GM12865 (cell line): ENCODE measurements at places on chromosomes 2 and 18.
A peak's percentile ranks its signal among the peaks of the same experiment; 100 is the strongest.

DNA sequence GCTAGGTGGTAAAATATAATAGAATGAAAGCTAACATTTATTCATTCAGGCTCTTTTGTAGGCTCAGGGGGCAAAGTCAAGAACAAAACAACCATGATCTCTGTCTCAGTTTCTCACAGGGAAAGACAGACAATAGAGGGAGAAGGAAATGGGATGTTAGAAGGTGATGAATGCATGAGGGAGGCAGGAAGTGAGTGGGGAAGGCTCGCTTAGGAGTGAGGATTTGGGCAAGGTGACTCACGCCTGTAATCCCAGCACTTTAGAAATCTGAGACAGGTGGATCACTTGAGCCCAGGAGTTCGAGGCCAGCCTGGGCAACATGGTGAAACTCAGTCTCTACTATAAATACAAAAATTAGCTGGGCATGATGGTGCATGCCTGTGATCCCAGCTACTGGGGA is 88.4 kb downstream of the CTIF start:
- no peak for DNase-seq

GRCh38 chr2:88669482-88670214 is 21.8 kb upstream of the RPIA start:
- DNase-seq, result peak; percentile 72

GRCh38 chr18:37138456-37138855 is 309.5 kb downstream of the KIAA1328 start:
- DNase-seq, result no peak

- peak; percentile 48 for DNase-seq
These were observed 3.5 kb upstream of the FAM124B start for GRCh38 chr2:224405412-224405811.

DNA sequence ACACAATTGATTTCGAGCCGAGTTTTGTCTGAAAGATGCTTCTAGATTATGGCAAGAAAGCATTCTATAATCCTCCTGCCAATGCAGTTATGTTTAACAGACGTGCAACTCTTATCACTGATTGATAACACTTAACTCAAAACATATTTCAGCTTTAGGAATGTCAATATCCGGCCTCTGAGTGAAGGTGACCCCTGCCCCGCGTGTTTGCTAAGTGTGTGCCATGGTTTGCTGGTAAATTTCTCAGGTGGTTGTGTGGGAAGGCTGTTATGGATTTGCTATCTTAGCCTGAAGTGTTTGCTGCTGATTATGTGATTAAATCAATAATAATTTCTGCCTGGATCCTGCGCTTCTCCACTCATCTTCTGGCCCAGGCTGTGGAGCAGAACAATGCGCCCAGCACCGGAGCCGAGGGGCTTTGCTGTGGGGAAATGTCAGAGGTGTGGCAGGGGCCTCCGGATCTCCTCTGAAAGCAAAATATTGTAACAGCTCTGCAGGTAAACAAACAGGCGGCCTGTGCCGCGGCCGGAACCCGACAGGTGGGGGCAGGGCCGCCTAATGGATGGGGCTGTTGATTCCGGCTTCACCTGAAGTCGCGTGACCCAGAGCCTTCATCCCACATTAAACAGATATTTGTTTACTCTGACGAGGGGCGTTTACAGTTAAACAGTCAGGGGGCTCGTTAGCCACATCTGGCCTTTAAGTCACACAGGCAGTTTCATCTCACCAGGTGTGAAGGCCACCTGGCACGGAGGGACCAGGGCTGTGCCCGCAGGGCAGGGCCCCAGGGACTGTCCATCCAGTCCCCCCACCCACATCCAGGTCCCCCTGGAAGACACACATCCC is 210.7 kb upstream of the SALL3 start:
- no peak for DNase-seq

DNA sequence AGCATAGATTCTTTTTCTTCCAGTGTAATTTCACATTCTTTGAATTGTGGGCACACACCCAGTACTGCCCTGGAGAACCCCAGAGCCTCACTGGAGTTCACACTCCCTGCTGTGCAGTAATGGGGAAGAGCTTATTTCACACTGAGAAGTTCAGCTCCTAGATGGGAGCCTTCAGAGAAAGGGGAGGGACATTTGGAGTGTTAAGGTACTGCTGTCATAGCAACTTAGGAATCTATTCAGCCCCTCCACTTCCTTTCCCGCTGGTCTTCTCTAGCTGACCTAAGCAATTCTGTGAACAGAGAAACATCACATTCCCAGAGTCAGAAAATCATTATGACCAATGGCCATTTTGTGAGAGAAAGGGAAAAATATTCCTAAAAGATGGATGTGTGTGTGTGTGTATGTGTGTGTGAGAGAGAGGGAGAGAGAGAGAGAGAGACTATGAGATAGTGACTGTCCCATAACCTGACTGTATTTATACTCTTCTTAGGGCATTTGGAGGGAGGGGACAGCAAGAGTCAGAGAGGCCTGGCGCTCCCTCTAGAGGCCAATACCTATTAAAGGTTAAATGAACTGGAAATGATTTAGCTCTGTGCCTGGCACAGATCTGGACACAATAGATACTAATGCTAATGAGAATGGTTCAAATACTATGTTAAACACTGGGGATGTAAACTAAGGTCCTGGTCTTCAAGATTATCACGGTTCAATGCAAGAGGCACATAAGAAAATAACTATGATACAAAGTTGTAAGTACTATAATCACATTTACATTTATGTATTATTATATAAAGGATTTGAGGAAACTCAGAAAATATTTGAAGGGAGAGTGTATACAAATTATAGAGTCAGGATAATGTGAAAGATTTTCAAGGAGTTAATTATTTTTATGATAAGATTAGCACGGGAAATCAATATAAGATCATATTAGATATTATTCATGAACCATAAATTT is 41.5 kb upstream of the RPE start:
- peak; percentile 62 for DNase-seq

- DNase-seq, result no peak
These were observed 151.2 kb upstream of the HS6ST1 start for GRCh38 chr2:128469875-128470274.

DNA sequence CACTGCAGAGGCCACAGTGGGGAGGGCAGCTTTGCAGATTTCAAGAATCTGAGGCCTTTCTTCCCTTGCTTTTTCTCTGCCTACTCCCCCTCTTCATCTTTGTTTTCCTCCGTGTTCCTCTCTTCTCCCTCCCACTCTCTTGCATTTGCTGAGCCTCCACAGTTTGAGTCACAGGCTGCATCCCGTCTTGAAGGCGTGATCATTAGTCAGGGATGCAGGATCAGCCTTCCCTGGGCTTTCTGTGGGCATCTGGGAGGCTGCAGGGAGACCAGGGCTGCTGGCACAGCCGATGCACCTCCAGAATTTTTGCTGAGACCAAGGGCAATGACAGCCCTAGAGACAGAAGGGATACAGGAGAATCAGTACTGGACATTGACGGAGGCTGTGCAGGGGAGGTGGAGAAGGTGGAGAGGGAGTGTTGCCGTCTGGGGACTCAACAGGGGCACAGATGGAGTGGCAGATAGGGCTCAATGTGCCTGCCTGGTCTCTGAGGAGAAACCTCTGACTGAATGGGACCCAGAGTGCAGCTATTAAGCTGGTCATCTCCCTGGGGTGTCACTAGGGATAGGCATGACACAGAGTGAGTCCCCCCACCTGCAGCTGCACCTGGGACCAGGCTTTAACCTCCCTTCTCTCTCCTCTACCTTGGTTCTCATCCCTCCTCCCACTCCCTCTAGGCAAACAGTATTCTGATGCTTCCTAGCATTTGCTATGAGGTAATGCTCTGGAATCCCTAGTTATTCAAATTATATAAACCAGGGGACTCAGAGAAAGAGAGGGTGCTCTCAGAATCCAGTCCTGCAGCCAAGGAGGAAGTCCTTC is 29.0 kb upstream of the DNAJC27 start:
- DNase-seq, result no peak

GRCh38 chr2:178704876-178705275 is 102.3 kb downstream of the TTN start:
- DNase-seq, result no peak

GRCh38 chr2:1129982-1130381 is 179.3 kb downstream of the SNTG2 start:
- no peak for DNase-seq

DNA sequence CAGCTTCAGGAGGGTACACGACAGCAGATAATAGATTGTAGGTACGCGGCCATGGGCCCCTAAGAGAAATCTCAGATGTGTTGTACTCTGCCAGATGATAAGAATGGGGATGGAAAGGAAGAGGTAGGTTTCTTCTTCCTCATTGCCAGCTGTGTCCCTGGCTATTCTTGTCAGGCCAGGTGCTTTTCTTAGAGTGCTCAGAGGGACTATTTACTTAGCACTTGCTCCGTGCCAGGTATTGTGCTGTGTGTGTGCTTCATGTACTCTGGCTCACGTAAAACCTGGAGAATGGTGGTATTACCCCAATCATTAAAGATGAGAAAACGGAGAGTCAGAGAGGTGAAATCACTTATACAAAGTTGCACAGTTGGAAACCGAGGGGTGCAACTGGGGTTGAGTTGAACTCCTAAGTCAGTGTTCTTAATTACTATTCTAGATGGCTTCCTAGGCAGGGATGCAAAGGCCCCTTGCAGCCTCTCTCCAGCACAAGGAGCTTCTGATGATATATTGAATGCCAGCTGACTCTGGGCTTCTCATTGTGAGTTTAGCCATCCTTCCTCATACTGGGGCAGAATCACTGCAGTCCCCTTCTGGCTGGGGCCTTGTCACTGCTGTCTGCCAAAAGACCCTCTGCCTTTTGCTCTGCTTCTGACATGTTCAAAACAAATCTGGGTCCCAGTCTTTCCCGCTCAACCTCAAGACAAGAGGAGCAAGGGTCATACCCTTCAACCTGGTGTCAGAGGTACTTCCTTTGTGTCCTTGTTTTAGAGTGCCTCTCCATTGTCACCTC is 60.7 kb downstream of the LYPD1 start:
- DNase-seq, result no peak

DNA sequence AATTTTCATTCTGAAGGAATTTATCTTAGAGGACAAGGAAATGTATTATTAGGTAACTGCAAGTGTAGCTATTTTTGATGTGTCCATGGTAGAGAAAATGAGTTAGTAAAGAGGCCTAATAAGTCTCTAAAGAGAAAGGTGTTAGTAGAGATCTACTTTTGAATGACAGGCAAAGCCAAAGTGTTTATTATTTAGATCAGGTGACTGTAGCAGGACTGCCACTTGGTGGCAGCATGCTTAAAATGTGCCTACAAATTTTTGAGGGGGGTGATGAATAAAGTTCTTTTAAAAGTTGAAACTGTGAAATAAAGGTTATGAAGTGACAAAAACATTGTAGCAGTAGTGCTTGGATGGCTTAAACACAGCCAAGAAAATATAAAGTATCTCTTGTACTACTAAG is 421.5 kb upstream of the MEIS1 start:
- DNase-seq, result peak; percentile 2

DNA sequence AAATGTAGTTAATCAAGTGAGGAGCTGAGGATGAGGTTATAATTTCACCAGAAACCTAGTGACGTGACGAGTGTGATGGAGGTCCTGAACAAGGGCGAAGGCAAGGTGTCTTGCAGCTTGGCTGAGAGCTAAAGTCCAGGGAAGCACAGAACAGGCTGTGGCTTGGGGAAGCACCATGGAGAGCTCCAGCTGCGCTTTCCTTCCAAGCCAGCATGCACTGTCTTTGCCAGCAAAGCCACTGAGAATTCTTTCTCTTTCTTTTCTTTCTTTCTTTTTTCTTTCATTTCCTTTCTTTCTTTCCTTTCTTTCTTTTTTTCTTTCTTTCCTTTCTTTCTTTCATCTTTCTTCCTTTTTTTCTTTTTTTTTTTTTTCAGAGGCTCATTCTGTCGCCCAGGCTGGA is 239.3 kb downstream of the FBXO15 start:
- peak; percentile 4 for DNase-seq

DNA sequence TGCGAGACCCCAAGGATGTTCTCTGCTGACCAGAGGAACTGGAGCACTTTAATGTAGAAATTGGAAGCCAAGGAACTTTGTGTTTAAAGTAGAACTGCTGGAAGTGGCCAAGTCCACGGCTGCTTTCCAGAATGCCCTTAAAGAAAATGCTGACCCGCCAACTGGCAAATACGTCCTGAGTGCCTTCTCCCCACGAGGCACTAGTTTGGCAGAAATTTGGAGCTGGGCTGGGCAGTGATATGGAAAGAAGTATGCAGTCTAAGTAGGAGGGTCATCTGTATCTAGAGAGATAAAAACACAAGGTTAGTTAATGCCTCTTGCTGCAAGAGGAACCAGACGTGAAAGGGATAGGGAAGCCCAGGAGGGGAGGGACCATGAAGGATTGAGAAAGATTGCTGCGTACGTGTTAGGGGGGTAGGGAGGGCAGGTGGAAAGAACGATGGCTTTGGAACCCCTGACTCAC is 59.3 kb upstream of the RFX8 start:
- no peak for DNase-seq

- DNase-seq, result peak; percentile 86
These were observed 129.8 kb upstream of the CAB39 start for GRCh38 chr2:230582851-230583283.

GRCh38 chr18:54774981-54775665 is 53.2 kb upstream of the RAB27B start:
- no peak for DNase-seq

DNA sequence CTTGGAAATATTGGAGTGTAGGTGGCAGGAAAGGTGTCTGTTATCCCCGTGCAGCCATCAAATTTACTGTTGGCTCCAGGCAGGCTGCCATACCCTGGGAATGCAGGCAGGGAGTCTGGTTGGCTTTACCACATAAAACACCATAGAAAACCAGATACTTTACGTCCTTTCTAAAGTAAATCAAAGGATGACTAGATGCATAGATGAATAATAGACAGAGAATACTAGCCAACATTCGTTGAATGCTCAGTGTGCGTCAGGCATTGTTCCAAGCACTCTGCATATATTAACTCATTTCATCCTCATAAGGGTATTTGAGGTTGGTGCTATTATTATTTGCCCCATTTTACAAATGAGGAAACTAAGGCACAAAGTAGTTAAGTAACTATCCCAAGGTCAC is 65.2 kb downstream of the VSNL1 start:
- DNase-seq, result no peak

DNA sequence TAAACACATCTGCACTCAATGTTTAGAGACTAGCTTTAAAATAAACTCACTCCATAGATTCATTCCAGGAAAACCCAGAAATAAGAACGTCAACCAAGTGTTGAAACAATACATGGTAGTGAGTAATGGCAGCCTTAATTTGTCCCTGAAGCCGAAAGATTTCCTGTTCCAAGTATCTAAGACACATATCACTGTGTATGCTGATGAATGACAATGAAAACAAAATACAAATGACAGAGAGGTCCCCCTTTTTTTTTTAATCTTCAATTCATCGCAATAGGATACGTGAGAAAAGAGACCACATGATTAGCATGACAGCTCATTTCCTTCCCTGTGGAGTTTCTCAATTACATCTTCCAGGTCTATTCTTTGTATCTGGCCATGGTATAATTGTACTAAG is 160.5 kb upstream of the STK17B start:
- no peak for DNase-seq

DNA sequence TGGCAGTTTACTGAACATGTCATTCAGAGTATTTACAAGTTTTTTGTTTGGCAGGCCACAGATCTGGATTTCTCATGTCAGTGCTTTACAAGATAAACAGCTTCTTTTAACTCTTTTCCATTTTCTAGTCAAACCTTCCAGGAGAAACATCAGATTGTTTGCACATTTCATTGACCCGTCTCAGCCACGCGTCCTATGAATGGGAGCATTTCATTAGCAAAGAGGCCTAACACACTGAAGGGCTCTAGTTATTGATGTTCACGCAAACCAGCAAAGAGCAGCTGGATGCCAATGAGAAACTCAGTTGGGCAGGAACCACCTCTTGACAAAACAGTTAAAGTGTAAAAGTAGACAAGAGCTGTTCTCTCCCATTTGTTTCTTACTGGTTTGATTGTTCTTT is 29.2 kb upstream of the MFF start:
- DNase-seq, result no peak
